ENCODE measurements at places on chromosomes 12 and 14. TPM values are rescaled to one million over a fixed set of nuclear protein-coding genes. Genes with fewer than 3 reads are reported as not detected.

Gene EML5
- total RNA-seq, result 0.43 TPM

Gene BIN2
- total RNA-seq, result not detected

Gene AKAP3
- total RNA-seq, result 3.0 TPM

GRCh38 chr12:121392325-121392716, 7.6 kb upstream of the RNF34 start:
- DNase-seq, result no peak

GRCh38 chr12:81962126-81962856, 203.1 kb upstream of the PPFIA2 start:
- no peak for DNase-seq

DNA sequence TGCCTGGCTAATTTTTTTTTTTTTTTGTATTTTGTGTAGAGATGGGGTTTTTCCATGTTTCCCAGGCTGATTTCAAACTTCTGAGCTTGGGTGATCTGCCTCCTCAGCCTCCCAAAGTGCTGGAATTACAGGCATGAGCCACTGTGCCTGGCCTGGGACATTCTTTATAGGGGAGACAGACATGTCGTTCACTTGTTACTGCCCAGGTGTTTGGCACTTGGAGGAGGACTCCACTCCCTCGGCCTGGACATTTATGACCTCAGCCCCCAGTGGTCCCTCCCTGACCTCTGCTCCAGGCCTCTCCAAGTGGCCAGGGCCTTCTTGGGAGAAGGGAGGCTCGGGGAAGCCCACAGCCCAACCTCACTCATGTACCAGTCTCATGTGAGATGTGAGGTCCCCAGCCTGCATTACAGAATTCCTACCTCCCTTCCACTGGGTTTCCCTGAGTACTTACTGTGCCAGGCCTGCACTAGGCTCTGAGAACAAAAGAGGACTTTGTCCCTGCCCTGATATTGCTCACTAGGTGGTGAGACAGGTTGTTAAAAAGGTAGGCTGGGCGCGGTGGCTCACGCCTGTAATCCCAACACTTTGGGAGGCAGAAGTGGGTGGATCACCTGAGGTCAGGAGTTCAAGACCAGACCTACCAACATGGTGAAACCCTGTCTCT, 9.7 kb upstream of the POP5 start:
- DNase-seq, result no peak

All from PC-9 (cell line).